Bronchial epithelial cell (primary cell): ENCODE measurements at places on chromosomes 5 and 9. TPM values are rescaled to one million over a fixed set of nuclear protein-coding genes. Genes with fewer than 3 reads are reported as not detected.

Gene PCDHA8
- total RNA-seq, result 0.13 TPM in 1 of 2 replicates, not detected in the other

DNA sequence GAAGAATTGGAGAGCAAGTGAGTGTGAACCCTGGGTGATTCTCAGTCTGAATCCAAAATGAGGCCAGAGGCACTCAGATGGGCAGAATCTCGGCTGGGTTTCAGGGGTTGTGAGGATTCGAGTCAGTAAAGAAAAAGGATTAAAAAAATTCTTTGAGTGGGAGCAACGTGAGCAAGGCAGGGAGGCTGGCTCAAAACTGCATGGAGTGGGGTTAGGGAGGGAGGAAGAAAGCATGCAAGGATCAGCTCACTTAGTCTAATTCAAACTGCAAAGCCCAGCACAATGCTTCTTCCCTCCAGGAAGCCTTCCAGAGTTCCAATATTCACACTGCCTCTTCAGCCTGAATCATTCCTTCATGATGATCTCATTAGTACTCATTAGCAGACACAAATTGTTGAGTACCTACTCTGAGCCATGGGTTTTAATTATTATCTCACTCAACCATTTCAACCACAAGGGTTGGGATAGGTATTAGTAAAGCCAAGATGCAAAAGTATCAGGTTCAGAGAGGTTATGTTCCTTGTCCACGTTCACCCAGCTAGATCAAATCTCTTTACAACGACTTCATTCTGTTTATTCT, 95.8 kb downstream of the BRINP1 start:
- DNase-seq, result peak; percentile 0

GRCh38 chr5:148524721-148525120, 129.6 kb downstream of the HTR4 start:
- no peak for DNase-seq

- no peak for DNase-seq
Measured at GRCh38 chr5:113110117-113110516, 133.5 kb downstream of the DCP2 start.

GRCh38 chr5:128711216-128711615, 173.2 kb upstream of the FBN2 start:
- no peak for DNase-seq

- no peak for DNase-seq
Measured at GRCh38 chr5:113068559-113068958, 92.0 kb downstream of the DCP2 start.

- no peak for DNase-seq
Measured at GRCh38 chr9:136740491-136740890, 2.2 kb downstream of the LCN10 start.
